Inflammatory macrophage treated with lipopolysaccharide for 4 hours (primary cell): ENCODE measurements at places on chromosomes 13 and 19.

- peak; percentile 2 for DNase-seq
These were observed 18.2 kb upstream of the ZNF543 start for GRCh38 chr19:57302020-57302465.

- DNase-seq = no peak
These were observed 89.7 kb upstream of the TRPC4 start for GRCh38 chr13:37959284-37959683.

DNA sequence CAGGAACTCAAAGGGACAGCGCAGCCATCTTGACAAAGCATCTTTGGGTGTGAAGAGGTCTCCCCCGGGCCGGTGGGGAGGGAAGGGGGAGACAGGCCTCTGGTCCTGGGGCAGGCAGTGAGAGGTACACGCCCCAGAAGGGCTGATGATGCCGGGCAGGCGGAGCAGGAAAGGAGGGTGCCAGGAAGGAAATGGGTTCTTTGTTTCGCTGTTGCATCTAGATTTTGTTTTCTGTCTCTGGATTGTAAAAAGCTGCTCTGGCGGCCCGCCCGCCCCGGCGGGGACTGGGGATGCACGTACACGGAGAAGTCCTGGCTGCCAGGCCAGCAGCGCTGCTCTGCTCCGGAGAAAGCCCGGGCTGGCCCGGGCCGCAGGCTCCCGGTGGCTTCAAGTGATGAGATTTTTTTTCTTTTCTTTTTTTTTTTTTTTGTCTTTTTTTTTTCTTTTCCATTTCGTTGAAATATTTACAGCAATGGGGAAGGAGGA, 13.2 kb upstream of the ASF1B start:
- no peak for DNase-seq

DNA sequence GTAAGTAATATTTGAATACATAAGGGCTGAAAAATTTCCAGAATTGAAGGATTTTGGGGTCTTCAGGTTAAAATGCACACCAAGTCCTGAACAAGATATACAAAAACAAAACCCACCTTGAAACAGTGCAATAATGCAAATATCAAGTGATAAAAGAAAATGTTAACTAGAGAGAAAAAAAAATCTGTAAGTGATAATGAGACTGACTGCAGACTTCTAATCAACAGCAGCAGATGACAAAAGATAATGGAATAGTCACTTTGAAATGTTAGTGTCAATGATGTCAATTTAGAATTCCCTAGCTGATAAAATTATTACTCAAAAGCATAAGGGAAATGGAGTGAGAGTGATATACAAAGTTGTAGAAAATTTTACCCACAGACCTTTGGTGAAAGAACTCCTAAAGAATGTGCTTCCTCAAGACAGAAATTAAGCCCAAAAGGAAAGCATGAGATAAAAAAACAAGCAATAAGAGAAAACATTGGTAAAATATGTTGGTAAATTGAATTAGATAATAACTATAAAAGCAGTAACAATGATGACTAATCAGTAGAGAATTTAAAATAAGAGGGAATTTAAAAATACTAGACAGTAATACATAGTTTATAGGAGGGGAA, 12.4 kb upstream of the DGKH start:
- no peak for DNase-seq

GRCh38 chr13:39577838-39578491, 25.0 kb downstream of the LHFPL6 start:
- no peak for DNase-seq

- peak; percentile 15 for DNase-seq
These were observed 2700.2 kb downstream of the PCDH9 start for GRCh38 chr13:64529874-64530485.

DNA sequence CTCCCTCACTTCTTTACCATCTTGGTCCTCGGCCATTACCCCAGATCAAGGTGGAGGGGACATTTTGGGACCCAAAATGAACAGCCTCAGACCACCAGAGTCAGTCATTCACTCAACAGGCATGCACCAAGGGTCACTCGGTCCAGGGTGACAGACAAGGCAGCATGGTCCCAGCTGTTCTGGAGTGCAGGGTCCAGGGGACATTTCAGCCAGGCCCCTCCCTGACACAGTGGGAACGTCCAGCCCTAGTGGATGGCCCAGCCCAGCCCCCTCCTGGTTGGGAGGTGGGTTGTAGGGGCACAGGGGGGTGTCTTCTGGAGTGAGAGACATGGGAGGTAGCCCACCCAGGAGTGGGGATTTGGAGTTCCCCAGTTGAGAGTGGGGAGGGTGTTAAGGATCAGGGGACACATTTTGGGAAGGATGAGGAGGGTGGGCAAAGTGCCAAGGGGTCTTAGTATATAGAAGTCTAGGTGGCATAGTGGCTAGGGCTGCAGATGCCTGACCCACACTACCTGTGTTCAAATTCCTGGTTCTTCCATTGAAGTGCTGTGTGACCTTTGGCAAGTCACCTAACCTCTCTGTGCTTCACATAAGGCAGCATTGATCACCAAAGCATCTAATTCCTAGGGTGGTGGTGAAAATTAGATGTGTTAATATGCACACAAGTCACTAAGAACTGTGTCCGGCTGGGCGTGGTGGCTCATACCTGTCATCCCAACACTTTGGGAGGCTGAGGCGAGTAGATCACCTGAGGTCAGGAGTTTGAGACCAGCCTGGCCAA, 2.5 kb upstream of the FCER2 start:
- no peak for DNase-seq

GRCh38 chr13:106551751-106552150, 16.2 kb downstream of the ARGLU1 start:
- no peak for DNase-seq

GRCh38 chr13:30376426-30377311, 45.6 kb upstream of the UBE2L5 start:
- no peak for DNase-seq

- no peak for DNase-seq
These were observed 19.0 kb downstream of the ZNF790 start for GRCh38 chr19:36819130-36819630.

DNA sequence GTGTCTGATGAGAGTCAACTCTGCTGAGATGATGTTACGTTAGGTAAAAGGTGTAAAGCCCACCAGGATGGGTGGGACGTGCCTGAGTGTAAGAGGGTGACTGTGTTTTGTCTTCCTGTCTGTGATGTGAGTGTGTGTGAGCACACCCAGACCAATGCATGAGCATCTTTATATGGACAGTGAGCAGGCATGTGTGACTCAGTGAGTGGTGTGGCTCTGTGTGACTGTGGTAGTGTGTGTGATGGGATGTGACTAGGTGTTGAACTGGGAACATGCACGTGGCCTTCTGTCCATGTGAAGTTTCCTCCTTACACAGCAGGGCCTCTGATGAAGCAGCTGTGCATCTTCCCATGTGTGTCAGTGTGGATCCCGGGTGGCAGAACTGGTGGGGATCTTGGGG, 17.8 kb upstream of the LGALS16 start:
- DNase-seq = no peak

GRCh38 chr13:114074671-114075315, 57.6 kb downstream of the RASA3 start:
- no peak for DNase-seq

DNA sequence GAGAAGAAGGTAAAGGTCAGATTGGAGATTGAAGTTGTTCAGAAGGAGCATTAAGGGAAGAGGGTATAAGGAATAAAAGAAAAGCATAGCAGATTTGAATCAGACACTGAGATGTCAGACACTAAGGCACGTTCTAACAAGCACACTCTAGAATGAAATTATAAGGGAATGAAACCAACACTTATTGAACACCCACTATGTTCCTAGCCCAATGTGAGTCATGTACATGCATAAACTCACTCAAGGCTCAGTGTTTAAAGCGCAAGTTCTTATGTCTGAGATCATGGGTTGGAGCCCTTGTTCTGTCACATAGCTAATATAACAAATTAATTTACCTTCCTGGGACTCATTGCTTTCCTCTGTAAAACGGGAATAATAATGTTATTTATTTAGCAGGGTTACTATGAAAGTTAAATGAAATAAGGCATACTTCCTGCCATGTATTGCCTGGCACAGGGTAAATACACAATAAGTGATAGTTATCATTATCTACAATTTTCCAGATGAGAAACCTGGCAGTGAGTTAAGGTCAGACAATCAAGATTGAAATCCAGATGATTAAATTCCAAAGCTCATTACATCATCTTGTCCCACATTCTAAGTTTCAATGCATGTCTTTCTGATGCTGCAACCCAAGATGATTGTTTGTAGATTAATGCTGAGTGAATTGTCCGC, 68.3 kb upstream of the DACH1 start:
- no peak for DNase-seq

DNA sequence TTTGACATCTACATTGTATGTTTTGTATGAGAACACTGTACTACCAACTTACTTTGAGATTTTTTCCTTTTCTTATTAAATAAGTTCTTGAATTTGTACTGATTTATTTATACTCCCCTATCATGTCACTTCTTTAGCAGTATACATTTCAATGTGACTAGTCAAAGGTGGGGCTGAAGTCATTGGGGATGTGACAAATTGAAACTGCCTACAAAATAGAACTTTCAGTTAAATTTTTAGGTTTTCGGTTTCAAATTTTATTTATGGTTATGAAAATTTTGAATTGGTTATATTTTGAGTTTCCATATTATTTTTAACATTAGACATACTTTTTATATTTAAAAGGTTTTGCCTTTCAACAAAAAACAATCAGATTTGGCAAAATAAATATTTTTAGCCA, 221.6 kb downstream of the NBEA start:
- no peak for DNase-seq

- no peak for DNase-seq
These were observed 4.5 kb upstream of the CFAP97D2 start for GRCh38 chr13:114174529-114174961.

DNA sequence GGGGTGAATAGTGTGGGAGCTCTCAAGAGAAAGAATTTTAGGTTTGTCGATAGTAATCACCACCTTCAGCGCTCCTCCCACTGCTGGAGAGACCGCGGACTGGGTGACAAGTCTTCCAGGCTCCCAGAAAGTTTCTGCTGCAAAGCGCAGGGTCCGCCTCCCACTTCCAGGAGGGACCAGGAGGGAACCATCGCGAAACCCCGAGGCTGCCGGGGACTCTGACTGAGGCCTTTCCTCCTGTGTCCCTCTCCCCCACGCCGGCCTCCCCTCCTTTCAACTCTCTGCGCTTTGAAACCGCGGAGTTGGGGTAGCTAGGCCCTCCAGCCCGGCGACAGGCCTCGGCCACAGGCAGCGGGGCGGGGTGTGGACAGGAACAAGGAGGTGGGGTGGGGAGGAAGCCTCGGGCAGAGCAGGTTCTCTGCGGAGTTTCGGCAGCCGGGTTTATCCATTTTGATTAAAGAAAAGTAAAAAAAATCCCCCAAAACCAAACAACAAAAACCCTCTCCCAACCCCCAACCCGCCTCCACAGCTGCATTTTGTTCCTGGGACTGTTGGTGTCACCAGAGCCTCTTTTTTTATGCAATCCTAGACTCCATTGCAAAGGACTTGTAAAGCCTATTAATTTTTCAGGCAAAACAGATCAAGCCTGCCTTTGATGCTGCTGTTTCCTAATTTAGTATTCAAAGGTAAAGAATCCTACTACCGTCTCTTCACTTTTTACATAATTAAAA, 157.2 kb downstream of the TM9SF2 start:
- DNase-seq = peak; percentile 29

- DNase-seq = no peak
These were observed 16.5 kb upstream of the CACTIN start for GRCh38 chr19:3642987-3643673.

DNA sequence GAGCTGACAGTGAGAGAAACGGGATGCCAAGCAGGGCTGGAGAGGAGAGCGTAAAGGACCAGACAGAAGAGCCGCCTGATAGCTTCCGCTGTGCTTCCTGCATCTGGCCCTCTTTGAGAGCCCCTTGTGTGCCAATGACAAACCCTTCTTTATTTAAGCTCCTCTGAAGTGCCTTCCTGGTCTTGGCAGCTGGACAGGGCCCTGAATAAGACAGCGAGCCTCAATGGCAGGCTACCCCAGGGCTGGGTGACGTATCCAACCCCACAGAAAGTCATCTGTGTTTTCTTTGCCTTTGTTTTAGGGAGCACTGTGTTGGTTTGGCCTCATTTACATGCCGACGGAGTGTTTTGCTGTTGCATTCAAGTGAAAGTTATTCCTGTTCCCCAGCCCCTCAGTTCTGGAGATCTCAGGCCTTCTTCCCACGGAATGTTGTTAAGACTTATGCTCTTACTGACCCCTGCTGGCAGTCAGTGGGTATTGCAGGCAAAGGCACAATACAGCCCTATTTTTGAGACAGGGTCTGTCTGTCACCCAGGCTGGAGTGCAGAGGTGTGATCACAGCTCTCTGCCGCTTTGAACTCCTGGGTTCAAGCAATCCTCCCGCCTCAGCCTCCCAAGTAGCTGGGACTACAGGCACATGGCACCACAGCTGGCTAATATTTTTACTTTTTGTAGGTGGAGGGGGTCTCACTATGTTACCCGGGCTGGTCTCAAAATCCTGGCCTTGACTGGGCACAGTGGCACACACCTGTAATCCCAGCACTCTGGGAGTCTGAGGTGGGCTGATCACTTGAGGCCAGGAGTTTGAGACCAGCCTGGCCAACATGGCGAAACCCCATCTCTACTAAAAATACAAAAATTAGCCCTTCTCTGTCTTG, 16.8 kb downstream of the CCL25 start:
- DNase-seq = peak; percentile 28
